T-helper 9 cell (primary cell): ENCODE measurements at places on chromosomes 7 and 10.

- no peak for DNase-seq
Measured at GRCh38 chr7:27192546-27193334, 7.2 kb downstream of the HOXA13 start.

DNA sequence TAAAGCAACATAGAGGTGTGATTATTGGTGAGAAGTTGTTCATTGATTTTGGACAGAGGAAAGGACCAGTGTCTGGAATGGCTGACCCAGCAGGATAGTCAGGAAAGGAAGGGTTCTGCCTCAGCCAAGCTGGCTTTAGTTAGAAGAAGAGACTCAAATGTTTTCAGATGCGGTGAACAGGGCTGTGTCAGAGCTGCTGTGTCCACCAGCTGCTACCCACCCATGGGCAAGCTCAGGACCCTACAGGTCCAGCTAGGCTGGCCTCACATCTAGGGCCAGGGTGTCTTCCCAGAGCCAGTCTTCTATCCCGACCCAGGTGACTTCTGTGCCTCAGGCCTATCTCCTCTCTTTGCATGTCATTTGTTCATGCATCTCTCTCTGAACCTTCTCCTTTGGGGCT, 37.3 kb upstream of the CXCL12 start:
- DNase-seq = no peak

DNA sequence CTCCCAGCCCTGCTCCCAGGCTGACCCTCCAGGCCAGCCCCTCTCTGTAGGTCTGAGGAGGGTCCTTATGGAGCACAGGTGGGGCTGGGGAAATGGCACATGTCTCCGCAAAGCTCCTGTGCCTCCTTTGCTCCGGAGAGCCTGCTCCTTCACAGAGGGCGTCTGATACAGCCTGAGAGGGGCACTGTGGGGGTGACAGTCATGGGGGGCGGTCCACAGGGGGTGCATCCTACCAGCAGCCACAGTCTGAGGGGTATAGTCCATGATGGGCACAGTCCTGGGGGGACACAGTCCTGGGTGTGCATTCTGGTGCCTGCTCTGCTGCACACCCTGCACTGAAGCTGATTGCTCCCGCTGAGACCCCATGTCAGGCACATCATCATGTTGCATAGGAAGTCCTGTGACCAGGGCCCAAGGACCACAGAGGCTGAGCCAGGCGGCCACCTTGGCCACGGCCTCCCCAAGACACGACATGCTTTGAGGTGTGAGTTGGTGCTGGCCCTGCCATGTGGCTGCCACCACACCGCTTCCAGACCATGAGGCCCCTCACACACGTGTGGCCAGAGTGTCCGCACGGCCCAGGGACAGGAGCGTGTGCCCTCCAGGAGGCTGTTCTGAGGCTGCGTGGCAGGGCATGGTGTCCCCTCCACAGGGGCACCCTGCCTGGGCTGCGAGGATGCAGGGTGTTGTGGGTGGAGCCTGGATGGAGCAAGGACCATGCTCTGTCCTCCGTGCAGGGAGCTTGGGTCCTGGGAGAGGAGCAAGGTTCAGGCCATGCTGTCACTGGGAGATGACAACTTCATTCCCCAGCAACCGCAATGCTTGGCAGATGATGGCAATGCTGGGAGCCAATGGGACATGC, 59.2 kb downstream of the PWWP2B start:
- DNase-seq = no peak

GRCh38 chr10:125687507-125688185, 4.7 kb upstream of the TEX36 start:
- DNase-seq = no peak

DNA sequence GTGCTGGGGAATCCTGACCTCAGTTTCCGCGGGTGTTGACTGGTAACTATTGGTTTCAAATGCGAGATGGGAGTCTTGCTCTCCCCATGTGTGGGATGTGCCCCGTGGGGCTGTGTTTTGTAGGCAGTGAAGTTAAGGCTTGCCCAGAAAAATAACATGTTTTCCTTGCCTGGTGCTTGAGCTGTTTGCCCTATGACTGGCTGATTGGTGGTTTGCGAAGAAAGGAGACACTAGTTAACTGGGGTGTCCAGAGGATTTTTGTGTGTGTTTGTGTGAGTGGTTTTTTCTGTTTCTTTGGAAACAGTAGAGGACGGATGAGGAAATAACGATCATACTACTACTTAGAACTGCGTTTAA, 61.9 kb downstream of the CREB5 start:
- no peak for DNase-seq

GRCh38 chr10:33524041-33524440, 189.6 kb upstream of the NRP1 start:
- no peak for DNase-seq

- DNase-seq = no peak
Measured at GRCh38 chr7:73648593-73649332, 18.9 kb upstream of the VPS37D start.

DNA sequence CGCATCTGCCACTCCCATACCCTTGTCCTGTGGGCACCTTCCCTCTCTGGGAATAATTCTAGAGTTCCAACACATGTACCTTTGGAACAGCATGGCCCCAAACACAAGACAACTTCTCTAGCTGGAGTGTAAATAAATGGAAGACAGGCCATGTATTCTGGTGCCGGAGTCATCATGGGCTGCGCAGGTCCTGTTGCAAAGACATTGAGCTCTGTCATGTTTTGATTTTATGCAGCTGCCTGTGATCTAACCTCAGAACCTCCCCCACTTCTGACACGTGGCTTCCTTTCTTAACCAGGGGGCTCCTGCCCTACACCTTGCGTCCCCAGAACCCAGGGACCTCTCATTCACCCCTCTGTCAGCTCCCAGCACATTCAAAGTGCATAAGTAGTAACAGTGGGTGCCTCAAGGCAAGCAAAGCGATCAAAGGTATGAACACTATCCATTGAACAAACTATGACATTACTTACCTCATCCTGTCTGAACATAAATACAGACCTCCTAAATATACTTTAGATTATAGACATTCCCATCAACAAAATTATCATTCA, 219.9 kb downstream of the FGFR2 start:
- no peak for DNase-seq

DNA sequence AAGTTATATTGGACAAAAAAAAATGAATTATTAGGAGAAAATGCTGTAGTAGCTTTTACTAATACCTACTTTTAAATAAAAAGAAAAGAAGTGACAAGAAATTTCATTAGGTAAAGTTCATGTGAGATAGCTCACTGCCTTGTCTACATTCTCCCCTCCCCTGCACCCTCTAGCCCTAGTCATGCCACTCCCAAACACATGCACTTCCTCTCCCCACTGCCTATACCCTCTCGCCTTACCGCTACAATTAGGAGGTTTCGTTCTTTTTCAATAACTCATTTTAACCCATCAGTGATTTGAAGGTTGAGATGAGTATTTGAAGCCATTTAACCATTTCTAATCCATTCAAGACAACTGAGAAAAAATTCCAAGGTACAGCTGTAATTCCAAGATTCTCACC, 75.3 kb downstream of the HIBADH start:
- DNase-seq = no peak

- DNase-seq = peak; percentile 12
Measured at GRCh38 chr7:5629941-5630340, 151.5 kb downstream of the RNF216 start.

GRCh38 chr7:79897166-79897565, 237.5 kb upstream of the GNAI1 start:
- DNase-seq = no peak

DNA sequence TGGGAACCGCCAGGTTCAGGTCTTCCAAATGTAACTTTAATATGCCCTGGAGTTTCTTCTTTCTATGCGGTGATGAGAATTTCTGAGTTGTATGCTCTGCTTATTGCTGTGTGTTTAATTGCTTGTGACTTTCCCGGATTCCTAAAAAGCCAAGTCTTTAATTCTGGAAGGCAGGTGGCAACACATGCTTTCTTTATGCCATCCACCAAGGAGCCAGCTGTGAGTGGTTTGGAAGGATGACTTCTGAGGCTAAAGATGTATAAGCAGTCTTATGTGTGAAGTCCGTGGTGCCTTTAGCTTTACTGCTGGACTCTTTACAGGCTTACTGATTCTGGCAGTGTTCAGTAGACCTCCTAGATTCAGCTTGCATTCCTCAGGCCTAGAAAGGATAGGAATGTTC, 3.1 kb downstream of the SDK1 start:
- DNase-seq = no peak

DNA sequence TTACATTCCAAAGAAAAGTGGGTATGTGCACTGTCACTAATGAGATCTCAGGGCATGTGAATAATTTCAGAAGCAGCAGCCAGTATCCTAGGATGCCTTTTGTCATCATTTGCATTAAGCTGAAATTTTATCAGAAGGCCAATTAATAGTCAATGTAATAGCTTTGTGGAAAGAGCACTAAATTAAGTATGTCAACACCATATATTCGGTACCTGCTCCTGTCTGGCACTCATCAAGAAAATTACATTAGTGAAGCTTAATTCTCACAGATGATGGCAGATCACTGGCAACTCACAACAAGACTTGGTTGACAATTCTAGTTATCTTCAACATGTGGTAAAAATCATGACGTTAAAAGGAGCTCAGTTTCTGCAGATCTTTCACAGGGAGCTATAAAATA, 271.4 kb downstream of the PARD3 start:
- DNase-seq = no peak

DNA sequence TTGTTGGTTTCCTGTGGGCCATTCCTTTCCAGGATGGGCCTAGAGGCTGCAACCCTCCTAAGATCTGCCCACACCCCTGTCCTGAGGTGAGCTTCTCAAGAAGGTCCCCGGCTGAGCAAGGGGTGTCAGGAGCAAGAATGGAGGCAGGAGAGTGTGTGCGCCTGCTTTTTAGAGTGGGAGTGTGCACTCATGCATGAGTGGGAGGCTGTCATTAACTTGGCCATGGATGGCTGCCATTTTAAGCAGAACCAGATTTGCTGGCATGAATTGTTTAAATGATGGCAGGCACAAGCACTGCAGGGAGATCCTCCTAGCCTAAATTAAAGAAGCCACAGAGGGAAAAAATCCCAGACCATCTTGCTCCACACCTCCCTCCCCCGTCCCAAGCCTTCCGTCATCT, 2.9 kb upstream of the SGPL1 start:
- no peak for DNase-seq

DNA sequence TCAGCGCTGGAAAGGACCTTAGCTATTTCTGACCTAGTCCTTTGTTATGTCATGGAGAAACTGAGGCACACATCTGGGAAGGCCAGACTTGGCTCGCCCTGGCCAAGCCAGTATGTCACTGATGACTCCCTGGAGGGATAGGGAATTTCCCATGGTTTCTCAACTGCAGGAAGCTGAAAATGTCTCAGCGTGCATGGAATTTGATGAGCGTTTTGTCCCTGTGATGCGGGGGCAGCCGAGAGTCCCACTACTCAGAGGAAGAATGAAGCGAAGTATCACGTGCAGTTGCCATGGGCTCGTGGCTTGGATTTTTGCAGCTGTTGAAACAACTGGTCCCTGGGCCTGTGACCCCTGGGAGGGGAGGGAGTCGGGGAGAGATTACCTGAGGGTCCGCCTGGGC, 44.8 kb downstream of the CLIP2 start:
- no peak for DNase-seq

GRCh38 chr7:106064771-106065574, 47.1 kb downstream of the SYPL1 start:
- DNase-seq = no peak
